ENCODE measurements at places on chromosomes 2 and 18.

DNA sequence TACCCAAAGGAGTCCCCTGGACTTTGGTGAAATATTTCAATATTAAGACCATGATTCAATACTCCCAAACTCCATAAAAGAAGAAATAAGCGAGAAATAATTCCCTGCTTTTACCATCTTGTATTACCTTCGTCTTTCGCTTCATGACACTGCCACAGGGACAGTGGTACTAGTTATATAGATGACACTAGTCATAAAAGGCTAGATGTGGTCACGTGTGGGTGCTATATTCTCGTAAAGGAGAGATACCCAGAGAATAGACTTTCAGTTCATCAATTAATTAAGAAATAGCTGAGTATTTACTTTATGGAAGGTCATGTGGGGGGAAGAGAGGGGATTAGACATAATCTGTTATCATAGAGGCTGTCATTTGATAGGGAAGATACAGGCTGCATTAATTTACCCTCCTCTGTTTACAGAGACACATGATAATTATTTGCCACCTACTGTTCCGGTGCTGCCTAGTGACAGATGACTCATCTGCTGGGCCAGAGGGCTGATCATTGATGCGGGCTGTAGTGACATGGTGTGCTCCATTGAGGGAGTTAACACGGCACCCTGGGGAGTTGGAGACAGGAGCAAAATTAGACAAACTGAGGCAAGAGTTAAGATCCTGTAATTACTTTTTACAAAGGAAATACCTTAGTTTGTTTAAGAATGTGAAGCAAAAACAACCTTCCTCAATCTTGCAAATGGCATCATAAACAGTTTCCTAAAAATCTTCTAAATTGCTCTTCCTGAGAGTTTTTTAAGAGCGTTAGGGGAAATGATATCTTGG is 78.2 kb upstream of the ITGB6 start:
- no peak for DNase-seq

GRCh38 chr2:212974692-212975091 is 176.7 kb downstream of the IKZF2 start:
- DNase-seq = no peak

GRCh38 chr2:146985753-146986152 is 859.1 kb upstream of the ACVR2A start:
- DNase-seq = no peak

DNA sequence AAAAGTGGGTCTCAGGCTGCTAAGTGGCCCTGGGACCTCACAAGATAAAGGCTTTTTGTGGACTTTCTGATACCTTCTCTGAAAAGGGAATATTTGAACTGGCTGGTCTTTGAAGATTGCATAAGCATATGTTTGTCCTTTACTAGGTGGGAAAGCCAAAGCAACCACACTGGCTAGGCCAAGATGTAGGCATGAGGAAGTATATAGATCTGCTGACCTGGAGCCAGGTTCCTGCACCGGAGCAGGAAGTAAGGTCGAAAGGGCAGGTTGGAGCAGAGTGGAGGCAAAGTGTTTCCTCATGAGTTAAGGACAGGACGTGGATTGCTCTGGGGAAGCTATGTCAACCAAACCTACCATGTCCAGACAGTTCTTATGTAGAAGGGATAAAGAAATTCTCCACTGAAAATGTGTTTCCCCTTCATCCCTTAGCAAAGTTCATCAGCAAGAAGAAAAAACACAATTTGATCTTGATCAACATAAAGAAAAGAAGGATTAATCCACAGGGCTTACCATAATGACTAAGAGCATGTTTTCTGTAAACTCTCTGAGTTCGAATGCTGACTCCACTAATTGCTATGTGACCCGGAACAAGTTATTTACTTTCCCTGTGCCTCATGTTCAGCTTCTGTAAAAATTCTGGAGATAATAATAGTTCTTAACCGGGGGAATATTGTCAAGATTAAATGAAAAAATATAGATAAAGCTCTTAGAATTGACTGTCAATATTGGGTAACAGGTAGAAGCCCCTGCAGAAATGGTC is 156.1 kb upstream of the SRD5A2 start:
- DNase-seq = no peak

DNA sequence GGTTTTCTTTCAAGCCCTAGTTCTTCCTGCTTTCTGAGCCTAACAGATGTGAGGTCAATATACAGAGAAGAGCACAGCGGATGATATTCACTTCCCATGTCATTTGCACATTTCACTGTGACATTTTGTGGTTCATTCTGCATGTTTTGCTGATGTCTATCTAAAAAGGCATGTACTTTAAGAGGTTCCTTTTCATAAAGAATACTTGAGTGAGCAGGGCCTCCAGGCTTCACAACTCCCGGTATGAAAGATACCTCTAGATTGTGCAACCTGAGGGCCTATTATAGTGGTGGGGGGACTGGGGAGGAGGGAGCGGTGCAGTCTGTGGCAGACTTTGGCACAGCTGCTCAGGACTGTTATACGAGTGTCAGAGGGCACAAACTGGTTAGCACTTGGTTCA is 54.6 kb downstream of the CPO start:
- DNase-seq = no peak

GRCh38 chr18:62935994-62936393 is 220.7 kb downstream of the PHLPP1 start:
- DNase-seq = no peak

DNA sequence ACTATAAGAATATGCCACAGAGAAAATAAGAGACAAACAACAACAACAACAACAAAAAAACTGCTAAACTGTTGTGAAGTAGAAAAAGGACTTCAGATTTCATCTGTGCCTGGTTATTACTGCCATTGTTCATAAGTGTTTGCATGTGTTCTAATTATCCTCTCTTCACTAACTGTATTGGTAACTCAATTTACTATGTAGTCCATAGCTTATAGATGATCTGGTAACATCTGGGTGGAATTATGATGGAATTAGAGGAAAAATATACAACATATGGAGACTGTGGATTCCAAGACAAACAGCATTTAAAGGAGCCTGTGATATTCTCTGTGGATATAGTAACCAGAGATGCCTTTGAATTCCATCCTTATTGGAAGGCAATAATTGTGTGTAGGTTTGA is 1891.5 kb upstream of the PIK3C3 start:
- no peak for DNase-seq

GRCh38 chr2:207694811-207695281 is 16.6 kb upstream of the CCNYL1 start:
- no peak for DNase-seq

- no peak for DNase-seq
Observed at GRCh38 chr2:207674826-207675225, 36.6 kb upstream of the CCNYL1 start.

DNA sequence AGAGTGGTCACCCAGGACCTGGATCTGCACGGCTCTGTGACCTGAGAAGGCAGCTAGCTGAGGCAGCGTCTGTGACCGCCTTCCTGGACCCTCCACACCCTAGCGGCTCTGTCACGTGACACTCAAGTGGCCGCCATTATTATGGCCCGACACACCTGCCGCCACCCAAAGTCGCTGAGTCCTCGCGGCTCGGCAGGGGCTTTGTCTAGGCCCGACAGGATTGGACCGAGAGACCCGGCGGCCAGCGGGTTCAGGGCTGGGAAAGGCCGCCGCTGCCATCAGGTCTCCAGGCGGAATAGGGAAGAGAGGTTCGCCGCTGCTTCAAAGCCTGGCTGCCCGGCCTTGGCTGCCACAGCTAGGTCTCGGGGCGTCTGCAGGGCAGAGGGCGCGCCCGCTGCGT is 1162.5 kb upstream of the LRRTM1 start:
- DNase-seq = no peak

- no peak for DNase-seq
Observed at GRCh38 chr2:11312770-11313471, 31.5 kb downstream of the ROCK2 start.

- DNase-seq = no peak
Observed at GRCh38 chr2:237389831-237390230, 24.1 kb downstream of the COL6A3 start.

DNA sequence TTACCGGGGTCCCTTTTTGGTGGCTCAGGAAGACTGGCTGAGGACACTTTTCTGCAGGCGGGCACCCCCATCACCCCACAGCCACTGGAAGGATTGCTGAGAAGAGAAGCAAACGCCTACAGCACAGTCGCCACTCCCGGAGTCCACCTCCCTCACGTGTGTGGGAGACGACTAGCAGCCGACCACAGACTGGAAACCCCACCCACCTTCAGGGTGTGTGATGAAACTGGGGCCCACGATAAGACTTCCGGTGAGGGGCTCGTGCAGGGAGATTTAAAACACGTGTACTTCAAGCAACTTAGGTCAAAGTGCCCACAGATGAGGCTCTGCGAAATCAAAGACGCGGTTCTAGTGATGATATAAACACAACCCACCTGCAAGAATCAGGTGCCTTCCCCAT is 26.3 kb downstream of the MBP start:
- no peak for DNase-seq

GRCh38 chr2:313991-314390 is 26.1 kb upstream of the ALKAL2 start:
- no peak for DNase-seq

DNA sequence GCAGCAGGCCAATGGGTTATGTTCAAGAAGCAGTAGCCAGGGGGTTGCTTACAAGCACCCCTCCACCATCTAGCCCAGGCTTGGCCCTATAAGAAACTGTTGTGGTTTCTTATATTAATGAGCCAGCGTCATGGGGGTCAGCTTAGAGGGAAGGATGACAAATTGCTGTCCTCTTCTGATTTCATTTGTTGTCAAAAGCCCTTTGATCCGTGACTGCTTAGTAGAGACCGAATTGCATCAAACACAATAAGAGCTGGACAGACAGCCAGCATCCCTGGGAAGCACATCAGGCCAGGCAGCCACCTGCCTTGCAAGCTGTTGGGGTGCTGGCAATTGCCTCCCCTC is 206.6 kb upstream of the SETBP1 start:
- DNase-seq = no peak

- DNase-seq = no peak
Observed at GRCh38 chr2:55810622-55811020, 113.0 kb downstream of the EFEMP1 start.

GRCh38 chr2:146642066-146642465 is 1202.8 kb upstream of the ACVR2A start:
- no peak for DNase-seq

GRCh38 chr2:204486805-204487204 is 58.5 kb upstream of the PARD3B start:
- DNase-seq = no peak

GRCh38 chr2:20126040-20126439 is 74.6 kb upstream of the LAPTM4A start:
- no peak for DNase-seq

DNA sequence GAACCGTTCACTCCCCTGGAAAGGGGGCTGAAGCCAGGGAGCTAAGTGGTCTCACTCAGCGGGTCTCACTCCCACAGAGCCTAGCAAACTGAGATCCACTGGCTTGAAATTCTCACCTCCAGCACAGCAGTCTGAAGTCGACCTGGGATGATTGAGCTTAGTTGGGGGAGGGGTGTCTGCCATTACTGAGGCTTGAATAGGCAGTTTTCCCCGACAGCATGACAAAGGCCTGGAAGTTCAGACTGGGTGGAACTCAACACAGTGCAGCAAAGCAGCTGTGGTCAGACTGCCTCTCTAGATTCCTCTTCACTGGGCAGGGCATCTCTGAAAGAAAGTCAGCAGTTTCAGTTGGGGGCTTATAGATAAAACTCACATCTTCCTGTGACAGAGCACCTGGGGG is 292.5 kb downstream of the NUP35 start:
- DNase-seq = no peak

- DNase-seq = no peak
Observed at GRCh38 chr18:8705238-8705960, at the start of gene MTCL1. MTCL1 (plus strand) TSS chr18:8705556; CDS start chr18:8705661, 105 bp downstream.

Measured in activated B cell treated with CpG ODN at 0.5 μM for 24 hours (primary cell).